Heart right ventricle (tissue), 16 donors: ENCODE measurements at places on chromosomes 7 and 10. TPM values are rescaled to one million over a fixed set of nuclear protein-coding genes. Genes with fewer than 3 reads are reported as not detected.

DNA sequence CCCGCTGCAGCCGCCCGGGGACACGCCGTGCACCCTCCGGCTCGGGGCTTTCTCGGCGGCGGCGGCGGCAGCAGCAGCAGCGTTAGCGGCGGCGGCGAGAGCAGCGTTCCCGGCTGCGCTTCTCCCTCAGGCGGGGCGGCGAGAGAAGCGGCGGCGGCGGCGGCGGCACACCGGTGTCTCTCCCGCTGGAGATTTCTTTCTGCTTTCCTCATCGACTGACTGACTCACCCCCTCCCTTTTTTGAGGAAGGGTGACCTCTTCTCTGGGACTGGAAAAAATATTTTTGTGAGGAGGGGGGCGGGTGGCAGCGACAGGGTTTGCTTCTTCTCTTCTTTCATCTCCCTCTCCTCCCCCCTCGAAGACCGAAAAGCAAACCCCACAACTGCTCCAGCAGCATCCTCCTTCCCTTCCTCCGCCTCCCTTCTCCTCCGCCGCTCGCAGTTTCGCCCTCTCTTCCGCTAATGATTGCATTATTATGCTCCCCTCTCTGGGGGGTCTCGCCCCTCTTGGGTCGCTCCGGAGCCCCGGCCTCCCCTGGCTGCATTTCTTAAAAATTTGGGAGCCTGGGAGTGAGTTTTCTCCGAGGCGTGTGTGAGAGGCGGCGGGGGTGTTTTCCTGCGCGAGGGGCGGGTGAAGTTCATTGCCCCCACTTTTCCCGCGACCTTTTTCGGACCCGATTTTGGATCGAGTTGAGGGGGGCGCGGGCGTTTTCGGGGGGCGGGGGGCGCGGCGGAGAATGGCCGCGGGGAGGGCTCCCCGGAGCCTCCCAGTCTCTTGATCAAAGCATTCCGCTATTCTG is 411 bp downstream of the AUTS2 start:
- H3K27ac ChIP-seq = peak overlapping the region; percentile 75
- DNase-seq = peak; percentile 33
- H3K27me3 ChIP-seq = peaks cover 21% of the 10 kb centered on the region
- H3K4me3 ChIP-seq = peak overlapping the region; percentile 80
- H3K36me3 ChIP-seq = no peaks in the 10 kb centered on the region

GRCh38 chr7:1404898-1405548 is 54.2 kb downstream of the MICALL2 start:
- H3K36me3 ChIP-seq = no peaks in the 10 kb centered on the region
- DNase-seq = no peak
- no peak overlapping the region for H3K27ac ChIP-seq
- no peak overlapping the region for H3K4me3 ChIP-seq

- no peaks in the 10 kb centered on the region for H3K36me3 ChIP-seq
- H3K27ac ChIP-seq = no peak overlapping the region
- no peak overlapping the region for H3K4me3 ChIP-seq
- peaks cover 4% of the 10 kb centered on the region for H3K27me3 ChIP-seq
- no peaks in the 10 kb centered on the region for H3K4me1 ChIP-seq
- DNase-seq = no peak
Observed at GRCh38 chr10:130689743-130690626, 553.8 kb downstream of the GLRX3 start.

DNA sequence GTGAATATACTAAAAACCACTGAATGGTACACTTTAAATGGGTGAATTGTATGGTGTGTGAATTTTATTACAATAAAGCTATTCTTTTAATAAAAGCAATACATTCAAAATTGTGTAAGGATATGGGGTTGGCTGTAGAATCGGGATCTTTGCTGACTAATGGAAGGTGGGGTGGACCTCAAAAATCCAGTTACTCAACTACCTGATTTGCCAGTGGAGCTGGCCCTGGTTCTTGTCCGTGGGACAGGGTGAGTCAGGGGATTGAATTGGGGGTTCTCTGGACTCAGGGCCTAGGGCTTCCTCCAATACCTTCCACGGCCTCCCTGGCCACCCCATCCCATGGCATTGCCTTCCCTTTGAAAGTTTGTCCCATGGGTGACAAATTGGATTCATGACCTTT is 13.5 kb upstream of the RABGEF1 start:
- peaks cover 31% of the 10 kb centered on the region for H3K36me3 ChIP-seq
- no peak overlapping the region for H3K4me3 ChIP-seq
- H3K4me1 ChIP-seq = no peaks in the 10 kb centered on the region
- no peak for DNase-seq

DNA sequence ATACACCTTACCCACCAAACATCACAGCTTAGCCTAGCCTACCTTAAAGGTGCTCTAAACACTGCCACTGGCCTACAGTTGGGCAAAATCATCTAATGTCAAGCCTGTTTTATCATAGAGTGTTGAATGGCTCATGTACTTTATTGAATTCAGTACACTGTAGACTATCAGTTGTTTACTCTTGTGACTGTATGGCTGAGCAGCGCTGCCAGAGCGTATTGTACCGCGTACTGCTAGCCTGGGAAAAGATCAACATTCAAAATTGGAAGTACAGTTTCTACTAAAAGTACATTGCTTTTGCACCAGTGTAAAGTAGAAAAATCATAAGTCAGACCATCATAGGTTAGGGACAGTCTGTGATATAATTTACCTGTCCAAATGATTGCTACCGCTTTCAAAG is 226.8 kb downstream of the PRPF18 start:
- no peak overlapping the region for H3K4me3 ChIP-seq
- peaks cover 12% of the 10 kb centered on the region for H3K36me3 ChIP-seq
- DNase-seq = no peak
- no peak overlapping the region for H3K27ac ChIP-seq
- H3K4me1 ChIP-seq = peaks cover 27% of the 10 kb centered on the region

GRCh38 chr7:83593921-83594475 is 54.9 kb downstream of the SEMA3E start:
- H3K36me3 ChIP-seq = no peaks in the 10 kb centered on the region
- no peak for DNase-seq
- H3K4me1 ChIP-seq = no peaks in the 10 kb centered on the region
- no peaks in the 10 kb centered on the region for H3K27me3 ChIP-seq

- no peaks in the 10 kb centered on the region for H3K4me1 ChIP-seq
- H3K36me3 ChIP-seq = no peaks in the 10 kb centered on the region
- H3K27ac ChIP-seq = no peak overlapping the region
- DNase-seq = no peak
- no peak overlapping the region for H3K4me3 ChIP-seq
Observed at GRCh38 chr10:124324856-124325632, 93.7 kb downstream of the OAT start.

- peaks cover 98% of the 10 kb centered on the region for H3K36me3 ChIP-seq
- DNase-seq = no peak
- H3K27me3 ChIP-seq = no peaks in the 10 kb centered on the region
- no peak overlapping the region for H3K4me3 ChIP-seq
Observed at GRCh38 chr10:80515941-80516340, 21.8 kb upstream of the SH2D4B start.

GRCh38 chr7:116699722-116700120 is 27.7 kb downstream of the MET start:
- H3K4me1 ChIP-seq = peaks cover 27% of the 10 kb centered on the region
- H3K27me3 ChIP-seq = no peaks in the 10 kb centered on the region
- DNase-seq = no peak
- no peaks in the 10 kb centered on the region for H3K36me3 ChIP-seq
- no peak overlapping the region for H3K27ac ChIP-seq

GRCh38 chr10:3866332-3866731 is 81.3 kb upstream of the KLF6 start:
- no peak for DNase-seq
- H3K4me3 ChIP-seq = no peak overlapping the region
- H3K36me3 ChIP-seq = no peaks in the 10 kb centered on the region
- H3K27me3 ChIP-seq = no peaks in the 10 kb centered on the region
- peaks cover 16% of the 10 kb centered on the region for H3K4me1 ChIP-seq
- no peak overlapping the region for H3K27ac ChIP-seq

DNA sequence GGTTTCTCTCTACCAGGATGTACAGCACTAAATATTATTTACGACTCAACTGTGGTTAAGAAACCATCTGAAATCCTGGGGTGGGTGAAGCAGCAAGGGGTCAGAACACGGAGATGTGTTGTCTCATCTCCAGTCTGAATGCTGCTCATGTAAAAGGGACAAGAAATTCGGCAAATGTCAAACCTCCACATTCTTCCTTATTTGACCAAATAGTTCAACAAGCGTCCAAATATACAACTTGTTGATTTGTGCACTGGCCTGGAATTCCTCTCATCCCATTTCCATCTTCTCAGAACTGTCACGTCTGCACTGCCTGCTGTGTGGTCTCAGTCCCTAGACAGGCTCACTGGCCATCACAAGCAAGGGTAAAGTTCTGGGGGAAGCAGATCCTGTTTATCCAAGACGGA is 520.0 kb downstream of the PARD3 start:
- no peak overlapping the region for H3K27ac ChIP-seq
- peaks cover 13% of the 10 kb centered on the region for H3K4me1 ChIP-seq
- no peaks in the 10 kb centered on the region for H3K27me3 ChIP-seq
- DNase-seq = no peak
- no peaks in the 10 kb centered on the region for H3K36me3 ChIP-seq
- H3K4me3 ChIP-seq = no peak overlapping the region

- no peak overlapping the region for H3K27ac ChIP-seq
- no peaks in the 10 kb centered on the region for H3K27me3 ChIP-seq
- H3K4me3 ChIP-seq = no peak overlapping the region
- H3K4me1 ChIP-seq = peaks cover 12% of the 10 kb centered on the region
Observed at GRCh38 chr10:79923669-79924068, 25.2 kb downstream of the SFTPD start.

DNA sequence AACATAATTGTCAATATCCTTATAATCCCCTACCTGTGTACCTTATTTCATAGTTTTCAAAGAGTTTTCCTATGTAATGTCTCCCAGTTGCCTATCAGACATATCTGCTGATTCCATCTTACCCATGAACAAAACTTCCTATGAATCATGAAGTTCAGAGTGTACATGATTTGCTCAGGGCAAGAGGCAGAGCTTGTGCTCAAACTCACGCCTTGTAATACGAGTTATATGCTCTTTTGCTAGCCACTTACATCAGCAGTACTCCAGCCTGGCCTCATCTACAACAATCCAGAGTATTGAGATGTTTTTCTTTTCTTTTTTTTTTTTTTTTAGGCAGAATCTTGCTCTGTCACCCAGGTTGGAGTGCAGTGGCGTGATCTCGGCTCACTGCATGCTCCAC is 11.8 kb downstream of the PKD2L1 start:
- H3K4me1 ChIP-seq = no peaks in the 10 kb centered on the region
- H3K27ac ChIP-seq = no peak overlapping the region
- no peak for DNase-seq
- no peak overlapping the region for H3K4me3 ChIP-seq
- peaks cover 78% of the 10 kb centered on the region for H3K27me3 ChIP-seq

DNA sequence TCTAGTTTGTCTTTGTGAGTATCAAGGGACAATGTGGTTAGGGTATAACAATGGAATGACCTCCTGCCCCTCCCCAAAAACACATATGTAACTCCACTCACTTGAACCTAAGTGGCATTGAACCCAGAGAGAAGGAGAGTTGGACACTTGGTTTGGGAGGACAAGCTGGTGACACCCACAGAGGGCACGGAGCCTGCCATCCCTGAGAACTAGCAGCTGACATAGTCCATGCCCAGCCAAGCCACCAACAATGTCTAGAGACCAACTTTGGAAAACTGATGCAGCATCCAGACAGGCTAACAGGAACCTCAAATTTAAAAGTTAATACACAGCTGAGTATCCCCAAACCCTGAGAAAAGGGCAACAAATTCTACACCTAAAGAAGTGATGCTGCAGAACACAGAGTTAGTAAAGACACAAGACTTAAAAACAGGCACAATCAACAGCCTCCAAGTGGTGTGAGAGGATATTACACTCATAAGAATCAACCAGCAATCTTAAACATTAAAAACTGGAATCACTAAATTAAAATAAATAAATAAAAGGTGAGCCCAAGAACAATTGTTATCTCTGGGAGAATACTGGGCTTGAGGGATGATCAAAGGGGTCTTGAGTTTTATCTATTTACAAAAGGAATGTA is 27.2 kb downstream of the NUDCD3 start:
- no peak overlapping the region for H3K27ac ChIP-seq
- peaks cover 27% of the 10 kb centered on the region for H3K36me3 ChIP-seq
- DNase-seq = no peak
- no peak overlapping the region for H3K4me3 ChIP-seq
- H3K4me1 ChIP-seq = peaks cover 40% of the 10 kb centered on the region

DNA sequence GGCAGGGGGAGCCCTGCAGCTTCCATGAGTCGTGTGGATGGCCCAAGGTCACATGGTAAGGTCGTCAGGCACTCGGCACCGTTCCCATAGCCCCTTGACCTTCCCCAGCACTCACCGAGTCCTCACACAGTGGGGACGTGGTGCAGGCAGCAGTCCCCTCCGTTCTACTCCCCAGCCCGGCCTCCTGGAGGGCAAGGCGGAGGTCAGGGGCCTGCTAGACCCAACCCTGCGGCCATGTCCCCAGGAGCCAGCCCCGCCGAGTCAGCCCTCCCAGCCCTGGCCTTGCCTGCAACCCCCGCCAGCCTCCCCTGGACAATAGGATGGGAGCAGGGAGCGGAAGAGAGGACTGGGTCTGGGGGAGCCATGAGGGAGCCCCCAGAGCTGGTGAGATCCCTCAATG is 65.2 kb downstream of the ELFN1 start:
- H3K27ac ChIP-seq = no peak overlapping the region
- no peak for DNase-seq
- H3K36me3 ChIP-seq = no peaks in the 10 kb centered on the region
- H3K4me1 ChIP-seq = no peaks in the 10 kb centered on the region
- H3K27me3 ChIP-seq = no peaks in the 10 kb centered on the region

DNA sequence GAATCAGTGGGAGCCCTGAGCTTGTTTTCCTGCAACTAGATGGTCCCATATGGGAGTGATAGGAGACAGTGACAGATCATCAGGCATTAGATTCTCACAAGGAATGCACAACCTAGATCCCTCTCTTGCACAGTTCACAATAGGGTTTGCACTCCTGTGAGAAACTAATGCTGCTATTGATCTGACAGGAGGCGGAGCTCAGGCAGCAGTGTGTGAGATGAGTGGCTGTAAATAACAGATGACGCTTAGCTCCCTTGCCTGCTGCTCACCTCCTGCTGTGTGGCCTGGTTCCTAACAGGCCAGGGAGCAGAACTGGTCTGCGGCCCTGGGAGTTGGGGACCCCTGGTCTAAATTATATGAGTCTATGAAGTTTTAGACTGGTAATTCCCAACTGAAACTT is 3.9 kb downstream of the MIOS start:
- H3K4me1 ChIP-seq = peaks cover 10% of the 10 kb centered on the region
- no peaks in the 10 kb centered on the region for H3K36me3 ChIP-seq
- no peak for DNase-seq
- H3K27ac ChIP-seq = no peak overlapping the region
- no peaks in the 10 kb centered on the region for H3K27me3 ChIP-seq

- H3K27ac ChIP-seq = no peak overlapping the region
- H3K36me3 ChIP-seq = no peaks in the 10 kb centered on the region
- no peak for DNase-seq
- peaks cover 4% of the 10 kb centered on the region for H3K27me3 ChIP-seq
Observed at GRCh38 chr10:80878330-80878729, 340.6 kb downstream of the SH2D4B start.

- H3K4me3 ChIP-seq = no peak overlapping the region
- H3K27me3 ChIP-seq = peaks cover 13% of the 10 kb centered on the region
- no peaks in the 10 kb centered on the region for H3K36me3 ChIP-seq
- no peak overlapping the region for H3K27ac ChIP-seq
- H3K4me1 ChIP-seq = no peaks in the 10 kb centered on the region
Observed at GRCh38 chr10:111083222-111084095, 6.6 kb downstream of the ADRA2A start.

ANKRD22 gene
- total RNA-seq = not detected

TECPR1 gene
- total RNA-seq = 22.4 TPM

SRGN gene
- total RNA-seq = 156 TPM

FBXL13 gene
- total RNA-seq = 0.65 TPM

TET1 gene
- total RNA-seq = 3.0 TPM

AFAP1L2 gene
- total RNA-seq = 4.8 TPM

EPHB6 gene
- total RNA-seq = 2.4 TPM

TBX20 gene
- 99.9 TPM for total RNA-seq

EGFR gene
- total RNA-seq = 5.0 TPM

TDRD1 gene
- 2.1 TPM for total RNA-seq

OPN4 gene
- 0.11 TPM for total RNA-seq
